ENCODE measurements at places on chromosomes 5 and 9. TPM values are rescaled to one million over a fixed set of nuclear protein-coding genes. Genes with fewer than 3 reads are reported as not detected.

GRCh38 chr5:38551030-38552017, 5.1 kb downstream of the LIFR start:
- no peak for DNase-seq
- no peaks in the 10 kb centered on the region for H3K36me3 ChIP-seq
- no peak overlapping the region for H3K4me3 ChIP-seq
- no peaks in the 10 kb centered on the region for H3K4me1 ChIP-seq

- DNase-seq, result no peak
- H3K4me1 ChIP-seq, result peaks cover 27% of the 10 kb centered on the region
- H3K4me3 ChIP-seq, result no peak overlapping the region
- no peaks in the 10 kb centered on the region for H3K36me3 ChIP-seq
- H3K27ac ChIP-seq, result no peak overlapping the region
Measured at GRCh38 chr9:132025766-132026165, 53.9 kb downstream of the MED27 start.

DNA sequence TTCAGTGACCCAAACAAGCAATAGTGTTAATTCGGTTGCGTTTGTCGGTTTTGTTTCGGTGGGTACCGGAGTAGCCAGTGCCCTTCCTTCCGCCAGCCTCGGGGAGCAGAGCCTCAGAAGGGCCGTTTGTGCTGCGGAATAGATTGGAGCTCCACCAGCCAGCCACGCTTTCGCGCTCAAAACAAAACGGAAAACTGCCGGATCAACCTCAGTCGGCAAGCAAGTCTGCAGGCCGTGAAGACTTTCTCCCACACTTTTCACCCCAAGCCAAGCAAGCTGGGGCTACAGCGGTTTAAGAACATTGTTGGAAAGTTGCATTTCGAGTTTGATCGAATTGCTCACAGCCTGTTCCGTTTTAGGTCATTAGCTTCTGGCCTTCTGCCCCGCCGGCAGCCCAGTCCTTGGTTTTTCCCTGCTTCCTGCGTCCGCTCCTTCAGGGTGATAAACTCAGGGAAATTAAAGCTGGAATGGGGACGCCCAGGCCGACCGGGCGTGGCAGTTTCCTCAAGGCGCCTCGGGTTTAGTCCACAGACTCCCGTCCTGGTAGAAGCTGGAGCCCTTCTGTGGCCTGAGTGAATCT, 803 bp upstream of the CCNO start:
- peak overlapping the region; percentile 81 for H3K4me3 ChIP-seq
- DNase-seq, result no peak
- no peak overlapping the region for H3K27ac ChIP-seq
- H3K36me3 ChIP-seq, result no peaks in the 10 kb centered on the region
- peaks cover 23% of the 10 kb centered on the region for H3K4me1 ChIP-seq

GRCh38 chr5:94545870-94546625, 72.4 kb downstream of the KIAA0825 start:
- H3K27me3 ChIP-seq, result no peaks in the 10 kb centered on the region
- H3K36me3 ChIP-seq, result peaks cover 26% of the 10 kb centered on the region

DNA sequence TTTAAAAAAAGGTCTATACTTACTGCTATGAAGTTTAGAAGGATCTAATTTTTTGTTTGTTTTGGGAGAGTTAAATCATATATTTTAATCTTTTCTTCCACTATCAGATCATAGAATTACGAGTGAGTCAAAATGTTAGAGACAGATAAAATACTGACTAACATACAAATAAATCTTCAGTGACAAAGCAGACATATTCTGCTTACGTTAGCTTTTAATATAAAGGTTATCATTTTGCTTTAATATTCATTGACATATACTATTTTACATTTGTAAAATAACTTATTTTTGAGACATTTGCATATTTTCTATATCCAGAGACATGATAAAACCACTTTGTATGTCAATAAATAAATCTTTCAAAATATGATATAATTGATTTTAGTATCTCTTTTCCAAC, 64.6 kb upstream of the GABRA1 start:
- no peak for DNase-seq
- no peak overlapping the region for H3K27ac ChIP-seq
- peaks cover 4% of the 10 kb centered on the region for H3K36me3 ChIP-seq
- no peak overlapping the region for H3K4me3 ChIP-seq
- no peaks in the 10 kb centered on the region for H3K27me3 ChIP-seq
- no peaks in the 10 kb centered on the region for H3K4me1 ChIP-seq

GRCh38 chr9:94065535-94065961, 18.7 kb upstream of the PTPDC1 start:
- H3K36me3 ChIP-seq, result peaks cover 10% of the 10 kb centered on the region
- no peak overlapping the region for H3K27ac ChIP-seq
- H3K4me3 ChIP-seq, result no peak overlapping the region
- DNase-seq, result peak; percentile 71
- no peaks in the 10 kb centered on the region for H3K27me3 ChIP-seq

GRCh38 chr5:125026867-125027731, 280.7 kb upstream of the ZNF608 start:
- H3K36me3 ChIP-seq, result no peaks in the 10 kb centered on the region
- no peak overlapping the region for H3K27ac ChIP-seq
- no peak for DNase-seq
- peaks cover 25% of the 10 kb centered on the region for H3K27me3 ChIP-seq
- H3K4me1 ChIP-seq, result no peaks in the 10 kb centered on the region

DNA sequence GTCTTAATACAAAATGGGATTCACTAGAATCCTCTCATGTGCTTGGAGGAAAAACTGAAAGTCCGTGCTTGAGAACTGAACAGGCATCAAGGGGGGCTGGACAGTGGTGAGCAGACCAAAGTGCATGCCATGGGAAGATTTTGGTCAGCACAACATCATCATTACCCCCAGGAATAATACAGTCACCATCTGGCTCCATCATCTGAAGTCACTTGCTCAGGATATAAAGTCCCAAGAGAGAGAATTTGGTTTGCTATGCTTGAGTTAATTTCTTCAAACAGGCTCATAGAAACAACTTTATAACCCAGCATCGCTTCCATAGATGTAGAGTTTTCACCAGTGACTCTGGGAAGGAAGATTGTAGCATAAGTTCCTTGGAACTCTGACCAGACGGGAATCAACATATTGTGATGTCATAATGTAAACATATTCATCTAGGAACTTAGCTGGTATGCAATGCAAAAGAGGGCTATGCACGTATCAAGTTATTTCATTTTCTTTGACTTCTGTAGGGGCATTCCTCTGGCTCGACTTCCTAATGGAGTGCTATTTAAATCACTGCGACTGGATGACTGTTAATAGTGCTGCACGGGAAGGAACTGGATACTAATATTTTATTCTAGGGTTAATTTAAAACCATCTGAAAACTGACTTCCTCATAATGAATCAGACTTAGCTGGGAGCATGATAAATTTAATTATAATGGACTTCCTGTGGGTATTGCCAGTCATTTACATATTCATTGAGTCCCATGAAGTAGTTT, 145.2 kb downstream of the MTRR start:
- no peaks in the 10 kb centered on the region for H3K27me3 ChIP-seq
- no peaks in the 10 kb centered on the region for H3K36me3 ChIP-seq
- no peak overlapping the region for H3K27ac ChIP-seq
- DNase-seq, result no peak

- H3K4me1 ChIP-seq, result no peaks in the 10 kb centered on the region
- peaks cover 41% of the 10 kb centered on the region for H3K27me3 ChIP-seq
- DNase-seq, result no peak
- H3K36me3 ChIP-seq, result no peaks in the 10 kb centered on the region
- no peak overlapping the region for H3K4me3 ChIP-seq
Measured at GRCh38 chr9:71592400-71592799, 175.9 kb downstream of the CEMIP2 start.

DNA sequence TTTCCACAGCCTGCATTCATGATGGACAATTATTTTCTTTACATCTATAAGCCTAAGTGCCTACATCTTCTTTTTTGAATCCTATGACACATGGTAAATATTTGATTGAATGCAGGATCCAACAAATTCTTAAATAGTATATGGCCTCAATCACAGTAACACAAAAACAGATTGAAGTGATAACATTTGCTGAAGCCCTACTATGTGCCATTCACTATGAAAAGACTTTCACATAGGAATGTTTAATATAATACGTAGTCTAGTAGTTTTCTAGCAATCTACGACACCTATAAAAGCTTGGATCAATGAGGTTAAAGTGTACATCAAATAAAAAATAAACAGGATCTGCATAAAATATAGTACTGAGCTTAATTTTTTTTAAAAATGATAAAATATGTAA, 231.0 kb downstream of the AP3B1 start:
- H3K4me1 ChIP-seq, result peaks cover 12% of the 10 kb centered on the region
- no peak for DNase-seq
- peaks cover 25% of the 10 kb centered on the region for H3K36me3 ChIP-seq

DNA sequence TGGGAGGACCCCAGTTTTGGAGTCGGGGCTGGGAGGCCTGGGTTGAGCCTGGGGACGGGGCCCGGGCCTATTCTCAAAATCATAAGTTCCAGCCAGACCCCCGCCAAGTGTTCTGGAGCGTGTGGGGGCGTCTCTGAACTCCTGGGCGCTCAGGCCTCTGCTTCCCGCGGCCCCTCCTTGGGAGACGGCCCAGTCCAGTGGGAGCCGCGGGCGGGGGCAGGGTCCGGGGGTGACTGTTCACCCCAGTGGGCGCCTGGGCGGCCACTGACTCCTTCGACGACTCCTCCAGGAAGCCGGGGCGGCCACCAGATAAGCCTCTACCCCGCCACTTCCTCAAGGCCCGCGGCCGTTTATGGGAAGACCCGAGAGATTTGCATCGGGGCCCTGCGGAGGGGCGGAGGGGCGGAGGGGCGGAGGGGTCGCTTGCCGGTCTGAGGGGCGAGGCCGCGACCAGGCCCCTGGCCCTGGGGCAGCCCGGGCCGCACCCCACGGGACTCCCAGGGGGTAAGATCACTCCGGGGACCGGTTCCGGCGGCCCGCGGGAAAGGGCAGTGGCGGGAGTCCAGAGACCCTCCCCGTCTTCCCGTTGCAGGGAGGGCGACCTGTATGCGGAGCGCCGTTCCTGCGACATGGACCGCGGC, 655 bp downstream of the TOR4A start:
- peak overlapping the region; percentile 92 for H3K27ac ChIP-seq
- no peak for DNase-seq
- H3K36me3 ChIP-seq, result peaks cover 5% of the 10 kb centered on the region
- peaks cover 17% of the 10 kb centered on the region for H3K4me1 ChIP-seq
- H3K27me3 ChIP-seq, result no peaks in the 10 kb centered on the region

GRCh38 chr5:168179192-168179593, 112.3 kb upstream of the WWC1 start:
- no peak overlapping the region for H3K4me3 ChIP-seq
- no peaks in the 10 kb centered on the region for H3K36me3 ChIP-seq
- H3K4me1 ChIP-seq, result no peaks in the 10 kb centered on the region
- H3K27me3 ChIP-seq, result peaks cover 5% of the 10 kb centered on the region
- no peak for DNase-seq
- H3K27ac ChIP-seq, result no peak overlapping the region

GRCh38 chr5:131393498-131393968, 129.7 kb downstream of the CDC42SE2 start:
- DNase-seq, result no peak
- H3K27ac ChIP-seq, result peak overlapping the region; percentile 93
- H3K4me1 ChIP-seq, result peaks cover 75% of the 10 kb centered on the region
- no peaks in the 10 kb centered on the region for H3K27me3 ChIP-seq

The PCDHGB2 gene
- 0.47 TPM for total RNA-seq

The CEL gene
- total RNA-seq, result 0.95 TPM

The SLC1A3 gene
- not detected for total RNA-seq

The PCDHAC2 gene
- not detected for total RNA-seq
